ENCODE measurements at places on chromosomes 7 and 10.

DNA sequence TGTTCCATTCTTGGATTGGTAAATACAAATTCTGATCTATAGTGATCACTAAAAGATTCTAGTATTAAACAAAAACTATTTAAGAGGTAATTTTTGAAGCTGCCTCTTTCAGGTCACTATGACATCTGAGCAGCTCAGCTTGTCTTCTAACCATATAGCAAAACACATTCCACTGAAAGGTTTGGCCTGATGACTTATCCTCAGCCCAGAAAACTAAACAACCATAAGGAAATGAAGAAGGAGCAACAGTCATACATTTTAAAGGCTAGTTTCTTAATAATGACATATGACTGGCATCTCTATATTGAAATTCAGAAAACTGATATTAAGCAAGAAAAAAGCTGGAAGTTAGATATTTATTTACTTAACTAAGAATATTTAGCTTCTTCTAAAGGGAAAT is 24.6 kb downstream of the NT5C2 start:
- DNase-seq, result peak; percentile 37

- peak; percentile 35 for DNase-seq
Observed at GRCh38 chr7:16422103-16422435, 731 bp upstream of the CRPPA start.

- DNase-seq, result no peak
Observed at GRCh38 chr10:71772832-71773220, 494 bp downstream of the VSIR start.

DNA sequence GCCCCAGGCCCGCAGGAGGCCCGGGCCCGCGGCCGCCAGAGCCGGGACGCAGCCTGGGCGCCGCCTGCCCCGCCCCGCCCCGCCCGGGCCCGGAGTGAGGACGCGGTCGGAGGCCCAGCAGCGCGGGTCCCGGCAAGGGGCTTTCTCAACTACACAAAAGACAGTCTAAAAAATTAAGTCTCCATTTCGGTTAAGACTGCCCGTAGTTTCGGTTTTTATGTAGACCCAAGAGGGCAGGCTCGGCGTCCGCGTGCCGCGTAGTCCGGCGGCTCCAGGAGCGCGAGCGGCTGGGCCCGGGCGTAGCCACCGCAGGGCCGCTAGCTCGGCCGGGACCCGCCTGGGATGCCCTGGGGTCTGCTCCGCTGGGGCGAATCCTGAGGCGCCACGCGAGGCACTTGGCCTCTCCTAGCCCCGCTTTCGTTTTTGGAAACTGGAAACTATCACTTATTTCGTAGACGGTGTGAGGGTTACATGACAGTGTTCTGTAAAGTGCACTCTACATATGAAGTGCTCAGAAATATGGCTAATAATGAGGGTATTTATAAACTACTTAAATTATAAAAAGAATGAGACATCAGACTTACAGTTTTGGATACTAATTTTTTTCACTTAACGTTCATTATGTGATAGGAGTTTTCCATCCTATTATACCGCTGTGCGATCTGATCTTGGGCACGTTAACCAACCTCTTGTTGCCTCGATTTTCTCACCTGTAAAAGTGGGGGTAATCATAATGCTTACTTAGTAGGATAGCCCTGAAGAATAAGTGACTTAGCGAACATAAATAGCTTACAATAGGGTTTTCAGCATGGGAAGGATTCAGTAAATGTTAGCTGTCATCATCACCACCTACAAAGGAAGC is 573 bp downstream of the BLVRA start:
- no peak for DNase-seq

GRCh38 chr10:15229268-15229667 is 60.8 kb upstream of the NMT2 start:
- DNase-seq, result no peak

DNA sequence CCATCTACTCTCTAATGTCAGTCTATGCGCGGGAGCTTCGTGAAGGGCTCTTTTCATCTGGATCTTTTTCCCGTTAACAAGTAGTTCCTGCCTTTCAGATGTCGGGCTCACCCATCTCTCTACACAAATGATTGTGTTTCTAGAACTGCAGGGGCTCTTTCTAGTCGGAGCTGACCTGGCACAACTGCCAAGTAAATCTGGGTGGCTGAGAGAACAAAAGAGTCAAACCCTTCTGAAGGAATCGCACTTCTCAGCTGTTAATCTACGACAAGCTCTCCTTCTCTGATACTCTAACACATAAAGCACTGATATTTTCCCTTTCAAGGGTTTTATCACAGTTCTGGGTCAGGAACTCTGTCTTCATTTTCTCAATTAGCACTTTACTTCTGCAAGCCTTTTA is 144.7 kb downstream of the NRP1 start:
- DNase-seq, result no peak

GRCh38 chr10:131675104-131675503 is 225.7 kb upstream of the PPP2R2D start:
- DNase-seq, result no peak

GRCh38 chr10:26738301-26738911 is 40.9 kb downstream of the PDSS1 start:
- DNase-seq, result no peak

GRCh38 chr10:123507298-123507697 is 158.9 kb upstream of the GPR26 start:
- DNase-seq, result no peak

DNA sequence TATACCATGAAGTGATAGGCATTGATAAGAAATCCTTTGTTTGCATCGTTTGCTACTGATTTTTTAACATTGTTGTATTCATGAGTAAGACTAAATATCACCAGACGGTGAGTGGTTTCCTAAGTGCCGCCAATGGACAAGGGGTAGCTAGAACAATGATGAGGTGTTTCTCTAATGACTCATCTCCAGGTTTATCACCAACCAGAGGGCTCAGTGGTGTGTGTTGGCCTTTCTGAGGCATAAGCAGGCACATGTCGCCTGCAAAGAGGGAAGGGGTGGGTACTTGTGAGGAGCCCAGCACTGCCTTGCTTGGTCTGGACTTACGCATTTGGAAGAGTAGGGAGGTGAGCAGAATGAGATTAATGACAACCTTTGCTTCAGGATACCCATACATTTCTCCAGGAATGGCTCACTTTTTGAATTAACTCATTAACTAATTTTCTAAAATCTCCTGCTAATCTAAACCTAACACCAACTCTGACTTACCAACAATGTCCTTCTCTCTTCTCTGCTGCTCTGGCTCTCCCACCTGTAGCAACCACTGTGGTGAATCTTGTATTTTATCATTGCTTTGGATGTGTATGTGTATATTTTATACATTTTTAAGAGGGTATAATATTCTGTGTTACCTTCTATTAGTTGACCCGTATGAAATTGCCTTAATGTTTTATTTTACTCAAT is 722.6 kb downstream of the GRID1 start:
- DNase-seq, result peak; percentile 25

DNA sequence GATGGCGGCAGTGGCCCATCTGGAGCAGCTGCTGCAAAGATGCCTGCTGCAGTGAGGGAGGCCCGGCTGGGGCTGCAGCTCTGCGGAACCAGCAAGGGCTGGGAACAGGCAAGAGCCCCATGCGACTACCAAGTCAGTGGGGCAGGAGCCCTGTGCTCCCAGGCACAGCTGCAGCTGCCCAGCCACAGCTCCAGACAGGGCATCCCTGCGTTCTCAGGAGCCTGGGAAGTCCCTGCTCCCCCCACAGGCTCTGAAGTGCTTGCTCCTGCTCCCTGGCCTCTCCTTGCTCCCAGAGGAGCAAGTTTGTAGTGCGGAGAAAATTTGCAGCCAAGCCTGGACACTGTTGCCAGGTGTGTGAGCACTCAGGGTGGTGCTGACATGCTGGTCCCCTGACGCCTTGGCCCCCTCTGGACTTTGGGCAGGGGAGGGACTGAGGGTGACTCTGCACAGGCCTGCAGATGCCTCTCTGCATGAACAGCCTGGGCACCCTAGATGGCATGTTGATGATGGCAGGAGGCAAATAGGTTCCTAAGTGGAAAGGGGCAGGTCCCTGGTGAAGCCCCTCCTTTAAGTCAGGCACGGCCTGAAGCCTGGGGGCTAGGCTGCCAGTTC is 105.6 kb downstream of the LYZL1 start:
- DNase-seq, result no peak

GRCh38 chr7:70131817-70132216 is 533.5 kb downstream of the AUTS2 start:
- no peak for DNase-seq

DNA sequence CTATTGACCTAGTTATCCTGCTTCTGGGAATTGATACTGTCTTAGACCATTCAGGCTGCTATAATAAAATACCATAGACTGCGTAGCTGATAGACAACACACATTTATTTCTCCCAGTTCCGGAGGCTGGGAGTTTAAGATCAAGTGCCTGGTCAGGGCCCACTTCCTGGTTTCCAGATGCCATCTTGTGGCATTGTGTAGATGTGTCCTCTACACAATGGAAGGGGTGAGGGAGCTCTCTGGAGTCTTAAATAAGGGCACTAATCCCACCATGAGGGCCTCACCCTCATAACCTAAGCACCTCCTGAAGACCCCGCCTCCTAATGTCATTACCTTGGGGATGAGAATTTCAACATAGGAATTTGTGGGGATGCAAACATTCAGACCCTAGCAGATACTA is 62.4 kb downstream of the SLC35B4 start:
- DNase-seq, result peak; percentile 47

DNA sequence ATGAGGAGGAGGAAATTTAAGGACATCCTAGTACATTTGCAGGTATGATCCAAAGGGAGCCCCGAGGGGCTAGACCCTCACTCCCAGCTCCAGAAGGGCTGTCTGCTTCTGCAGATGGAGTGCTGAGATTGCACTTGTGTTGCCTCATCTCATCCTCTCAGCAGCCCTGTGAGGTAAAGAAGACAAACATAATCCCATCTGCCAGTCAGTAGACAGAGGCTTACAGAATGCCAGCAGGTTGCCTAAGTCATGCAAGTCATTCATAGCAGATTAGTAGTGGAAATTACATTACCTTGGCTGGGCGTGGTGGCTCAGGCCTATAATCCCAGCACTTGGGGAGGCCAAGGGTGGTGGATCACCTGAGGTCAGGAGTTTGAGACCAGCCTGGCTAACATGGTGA is 45.4 kb downstream of the BLVRA start:
- DNase-seq, result no peak

GRCh38 chr7:143303733-143304132 is 12.2 kb upstream of the CLCN1 start:
- no peak for DNase-seq

DNA sequence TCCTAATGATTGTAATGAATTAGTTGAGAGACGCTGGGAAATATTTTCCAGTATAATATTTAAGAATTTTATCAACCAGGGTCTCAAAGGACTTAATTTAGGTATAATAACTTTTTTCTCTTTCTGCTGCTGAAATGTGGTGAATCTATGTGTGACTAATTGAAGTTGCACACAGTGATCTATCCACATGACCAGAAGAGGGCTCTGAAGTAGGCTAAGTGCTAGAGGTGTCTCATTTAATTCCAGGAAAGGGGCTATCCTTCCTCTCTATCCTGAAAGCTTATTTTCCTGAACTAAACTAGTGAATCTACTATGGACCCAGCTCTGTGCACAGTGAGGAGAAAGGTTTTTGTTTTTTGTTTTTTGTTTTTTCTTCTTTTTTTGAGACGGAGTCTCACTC is 294.4 kb upstream of the MYO3A start:
- no peak for DNase-seq

DNA sequence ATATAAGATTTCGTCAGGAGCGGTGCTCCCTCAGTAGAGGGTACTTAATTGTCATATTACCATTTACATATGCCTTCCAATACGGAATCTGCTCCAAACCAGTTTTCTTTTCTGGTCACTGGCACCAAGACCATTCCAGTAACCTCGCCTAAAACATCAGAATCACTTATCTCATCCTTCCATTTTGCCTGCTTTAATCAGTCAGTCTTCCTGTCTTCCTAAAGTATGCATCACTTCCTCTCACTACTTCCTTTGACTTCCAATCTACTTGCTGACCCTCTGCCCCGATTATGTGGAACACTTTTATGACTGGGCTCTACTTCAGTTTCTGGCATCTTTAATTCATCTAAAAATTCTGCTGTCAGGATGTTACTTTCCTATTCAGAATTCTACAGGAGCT is 33.5 kb downstream of the CUL2 start:
- no peak for DNase-seq

GRCh38 chr10:117374506-117375359 is 507 bp downstream of the PDZD8 start:
- DNase-seq, result peak; percentile 41

DNA sequence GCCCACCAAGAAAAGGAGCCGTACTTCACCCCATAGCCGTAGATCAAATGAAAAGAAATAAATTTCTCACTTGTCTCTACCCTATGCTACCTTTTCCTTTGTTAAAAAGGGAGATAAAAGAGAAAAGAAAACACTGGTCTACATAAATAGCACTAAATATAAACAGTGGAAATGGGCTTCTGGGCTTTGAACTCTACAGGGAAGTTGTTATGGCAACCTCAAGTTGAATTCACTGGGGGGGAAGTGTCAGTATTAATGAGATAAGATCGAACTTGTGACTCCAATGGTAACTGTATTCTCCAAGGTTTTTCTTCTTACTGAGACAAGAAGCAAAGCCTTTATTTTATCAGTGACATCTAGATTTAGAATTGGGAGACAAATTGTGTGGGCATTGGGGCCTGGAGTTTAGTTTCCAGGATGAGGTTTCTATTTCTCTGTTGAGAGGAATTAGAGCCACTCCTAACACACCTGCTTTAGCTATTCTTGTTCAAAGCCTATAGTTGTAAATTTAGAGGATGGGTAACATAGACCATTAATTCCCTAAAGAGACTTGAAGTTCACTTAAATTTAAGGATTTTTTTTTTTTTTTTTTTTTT is 604.3 kb upstream of the GALNT17 start:
- DNase-seq, result no peak

DNA sequence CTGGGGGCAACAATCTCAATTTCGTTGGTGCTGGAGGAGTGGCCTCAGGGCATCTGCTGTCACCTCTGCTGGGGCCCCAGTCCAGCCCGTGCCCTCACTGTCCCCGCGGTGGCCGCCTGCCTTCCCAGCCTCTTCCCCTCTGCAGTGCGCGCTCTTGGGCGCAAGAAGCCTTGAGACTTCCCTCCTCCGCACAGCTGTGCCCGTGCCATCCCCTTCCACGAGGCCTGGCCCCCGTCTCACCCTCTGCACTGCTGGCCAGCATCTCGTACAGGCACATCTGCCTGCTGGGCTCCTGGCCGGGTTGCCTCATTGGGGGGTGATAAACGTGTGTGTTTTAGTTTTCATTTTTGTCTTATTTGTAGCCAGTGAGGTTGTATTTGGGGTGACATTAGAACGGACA is 14.0 kb downstream of the IDI2 start:
- no peak for DNase-seq

GRCh38 chr7:86814661-86815379 is 171.1 kb downstream of the GRM3 start:
- DNase-seq, result peak; percentile 7

GRCh38 chr7:77271766-77272165 is 72.1 kb upstream of the FGL2 start:
- no peak for DNase-seq
